ENCODE measurements at places on chromosomes 4 and X.

DNA sequence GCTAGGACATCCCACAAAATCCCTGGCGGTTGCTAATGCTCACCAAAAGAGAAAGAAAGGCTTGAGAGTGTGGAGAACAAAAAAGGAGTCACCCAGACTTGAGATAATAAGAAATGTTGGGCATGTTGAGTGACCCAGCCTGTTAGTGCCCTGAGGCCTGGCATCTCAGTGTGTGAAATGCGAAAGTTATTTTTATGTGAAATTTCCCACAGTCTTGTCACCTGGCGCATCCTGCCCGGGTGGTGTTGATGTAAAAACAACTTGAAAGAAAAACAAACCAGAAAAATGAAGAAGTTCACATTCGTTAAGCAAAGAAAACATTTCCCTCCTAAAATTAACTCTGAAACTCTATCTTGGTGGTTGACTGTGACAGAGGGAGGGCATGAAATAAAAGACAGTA is 495.2 kb downstream of the MID1IP1 start:
- DNase-seq = no peak

- DNase-seq = no peak
These were observed 10.8 kb downstream of the G6PD start for GRCh38 chrX:154535892-154536291.

DNA sequence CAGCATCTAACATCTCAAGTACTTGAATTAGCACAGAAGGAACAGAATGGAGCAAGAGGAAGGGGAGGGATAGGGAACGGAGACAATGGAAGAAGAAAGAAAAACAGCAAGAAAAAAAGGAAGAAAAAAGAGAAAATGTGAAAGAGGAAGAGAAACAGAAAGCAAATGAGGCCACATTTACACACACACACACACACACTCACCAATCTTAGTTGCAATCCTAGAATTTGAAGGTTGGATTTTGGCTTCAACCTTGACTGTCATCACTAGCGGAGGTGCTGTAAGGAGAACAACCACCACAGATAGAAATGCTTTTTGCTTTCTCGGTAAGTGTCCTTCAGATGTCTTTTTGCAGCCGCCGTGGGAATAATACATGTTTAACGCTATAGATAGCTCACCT is 327.1 kb upstream of the NWD2 start:
- no peak for DNase-seq

- no peak for DNase-seq
These were observed 977 bp downstream of the MAGEE1 start for GRCh38 chrX:76428243-76429130.

DNA sequence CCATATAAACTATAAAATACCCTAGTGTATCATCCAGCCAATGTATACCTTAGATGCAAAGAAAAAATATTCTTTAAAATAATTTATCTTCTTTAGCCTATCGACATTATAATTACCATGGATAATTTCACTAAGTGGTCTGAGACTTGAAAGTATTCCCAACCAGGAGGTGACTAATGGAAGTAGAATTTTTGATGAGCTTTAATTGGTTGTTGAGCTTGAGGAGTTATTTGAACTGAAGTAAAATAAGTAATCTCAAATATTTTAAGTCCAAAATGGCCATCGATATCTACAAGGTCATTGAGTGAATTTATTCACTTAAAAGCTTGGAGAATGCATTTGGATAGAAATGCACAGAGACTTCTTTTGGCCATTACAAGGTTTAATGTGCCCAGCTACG is 436.2 kb downstream of the TLL1 start:
- no peak for DNase-seq

DNA sequence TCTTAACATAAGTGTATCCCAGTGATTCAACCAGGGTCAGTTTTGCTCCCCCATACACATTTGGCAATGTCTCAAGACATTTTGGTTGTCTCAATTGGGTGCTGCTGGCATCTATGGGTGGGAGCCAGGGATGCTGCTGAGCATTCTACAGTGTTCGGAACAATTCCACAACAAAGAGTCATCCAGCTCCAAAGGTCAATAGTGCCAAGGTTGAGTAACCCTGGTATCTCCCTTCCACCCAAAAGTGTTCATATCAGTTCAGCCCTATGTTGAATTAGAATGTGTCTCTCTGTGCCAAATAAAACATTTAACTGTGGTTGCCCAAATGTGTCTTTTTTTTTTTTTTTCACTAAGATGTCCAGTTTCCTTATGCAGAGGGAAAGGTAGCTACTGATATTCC is 129.4 kb upstream of the RAI2 start:
- no peak for DNase-seq

- no peak for DNase-seq
These were observed 3.0 kb upstream of the ZDHHC9 start for GRCh38 chrX:129846716-129847115.

DNA sequence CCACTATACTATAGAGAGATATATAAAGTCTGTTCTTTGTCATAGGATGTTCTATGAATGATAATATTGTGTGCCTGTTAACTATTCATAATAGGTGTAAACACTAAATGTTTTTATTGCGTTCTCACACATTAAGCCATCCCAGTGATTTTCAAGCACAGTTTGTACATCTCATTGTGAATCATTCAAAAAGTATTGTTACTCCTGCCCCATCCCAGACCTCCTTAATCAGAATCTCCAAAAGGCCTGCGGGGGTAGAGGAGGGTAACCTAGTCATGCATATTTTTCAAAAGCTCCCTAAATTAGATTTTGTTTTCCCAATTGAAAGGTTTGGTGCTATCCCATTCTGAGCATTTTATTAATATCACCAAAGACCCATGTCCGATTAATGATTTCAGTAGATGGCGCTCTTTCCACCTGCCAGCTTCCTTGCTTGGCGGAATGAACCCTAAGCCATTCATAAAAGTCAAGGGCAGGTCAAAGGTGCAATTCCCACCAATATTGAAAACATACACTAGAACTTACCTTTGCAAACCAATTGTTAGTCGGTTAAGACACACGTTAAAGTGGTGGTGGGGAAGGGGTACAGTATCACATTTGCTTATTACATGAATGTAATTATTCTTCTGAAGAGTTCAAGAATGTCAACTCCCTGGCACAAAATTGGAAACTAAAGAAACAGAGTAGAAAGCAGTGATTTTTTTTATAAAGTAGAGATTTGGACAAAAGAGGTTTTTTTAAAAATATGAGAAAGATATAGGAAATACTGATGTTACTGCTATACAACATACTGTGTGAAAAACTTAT is 5.8 kb upstream of the TET2 start:
- peak; percentile 31 for DNase-seq

DNA sequence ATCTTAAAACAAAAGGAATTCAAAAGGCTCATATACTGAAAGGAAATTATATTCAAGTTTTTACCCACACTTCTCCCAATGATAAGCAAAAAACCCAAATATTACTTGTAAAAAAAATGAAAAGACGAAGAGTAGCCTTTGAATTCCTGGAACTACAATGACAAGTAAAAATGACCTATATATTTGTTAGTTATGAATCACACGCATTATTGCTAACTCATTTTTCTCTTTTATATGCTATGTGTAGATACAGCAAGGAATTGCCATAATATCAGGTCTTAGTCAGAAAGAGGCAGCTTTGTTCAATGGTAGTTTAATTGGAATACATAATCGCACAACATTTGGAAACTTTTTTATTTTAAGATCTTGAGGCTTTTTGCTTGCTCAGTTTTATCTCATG is 22.7 kb upstream of the ASB5 start:
- no peak for DNase-seq

GRCh38 chr4:185472103-185472542 is 590 bp upstream of the CCDC110 start:
- no peak for DNase-seq

- no peak for DNase-seq
These were observed 56.0 kb upstream of the ESX1 start for GRCh38 chrX:104310657-104311254.

- DNase-seq = peak; percentile 56
These were observed 353.3 kb downstream of the ARHGAP24 start for GRCh38 chr4:85828027-85828890.

DNA sequence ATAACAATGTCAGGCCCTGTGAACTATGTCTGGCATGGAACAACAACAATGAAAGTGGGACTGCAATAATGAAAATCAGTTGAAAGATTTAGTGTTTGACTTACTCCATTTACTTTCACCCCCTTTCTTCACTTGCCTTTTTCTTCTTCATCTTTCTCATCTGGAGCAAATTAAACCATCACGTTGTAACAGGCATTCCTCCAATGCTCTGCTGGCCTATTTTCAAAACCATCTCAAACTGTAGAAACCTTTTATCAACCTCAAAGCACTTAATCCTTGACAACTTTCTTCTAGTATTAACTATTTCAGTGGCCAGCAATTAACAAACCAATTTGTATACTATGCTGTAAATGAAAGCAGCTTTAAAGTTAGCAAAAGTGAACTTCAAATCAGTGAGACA is 8.3 kb downstream of the KLHL13 start:
- no peak for DNase-seq

DNA sequence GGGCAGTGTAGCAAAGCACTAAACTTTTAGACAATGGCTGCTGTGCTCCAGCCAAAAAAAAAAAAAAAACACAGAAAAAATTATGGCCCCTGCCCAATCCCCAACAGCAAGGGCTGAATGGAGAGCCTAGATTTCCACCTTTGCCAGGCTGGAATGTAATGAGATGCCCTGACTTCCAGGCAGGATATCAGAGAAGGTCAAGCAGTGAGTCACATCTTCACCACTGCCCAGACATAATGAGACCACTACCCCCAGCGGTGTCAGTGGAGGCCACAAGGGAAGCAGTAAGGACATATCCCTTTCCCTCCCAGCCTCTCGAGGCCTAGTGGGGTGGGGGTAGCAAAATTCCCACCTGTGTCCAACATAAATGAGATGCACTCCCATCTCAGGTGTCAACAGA is 216.3 kb upstream of the LEF1 start:
- no peak for DNase-seq

Measured in AG10803 (cell line).